Ecto neural progenitor cell (in vitro differentiated cells): ENCODE measurements at places on chromosomes 16 and 17.

DNA sequence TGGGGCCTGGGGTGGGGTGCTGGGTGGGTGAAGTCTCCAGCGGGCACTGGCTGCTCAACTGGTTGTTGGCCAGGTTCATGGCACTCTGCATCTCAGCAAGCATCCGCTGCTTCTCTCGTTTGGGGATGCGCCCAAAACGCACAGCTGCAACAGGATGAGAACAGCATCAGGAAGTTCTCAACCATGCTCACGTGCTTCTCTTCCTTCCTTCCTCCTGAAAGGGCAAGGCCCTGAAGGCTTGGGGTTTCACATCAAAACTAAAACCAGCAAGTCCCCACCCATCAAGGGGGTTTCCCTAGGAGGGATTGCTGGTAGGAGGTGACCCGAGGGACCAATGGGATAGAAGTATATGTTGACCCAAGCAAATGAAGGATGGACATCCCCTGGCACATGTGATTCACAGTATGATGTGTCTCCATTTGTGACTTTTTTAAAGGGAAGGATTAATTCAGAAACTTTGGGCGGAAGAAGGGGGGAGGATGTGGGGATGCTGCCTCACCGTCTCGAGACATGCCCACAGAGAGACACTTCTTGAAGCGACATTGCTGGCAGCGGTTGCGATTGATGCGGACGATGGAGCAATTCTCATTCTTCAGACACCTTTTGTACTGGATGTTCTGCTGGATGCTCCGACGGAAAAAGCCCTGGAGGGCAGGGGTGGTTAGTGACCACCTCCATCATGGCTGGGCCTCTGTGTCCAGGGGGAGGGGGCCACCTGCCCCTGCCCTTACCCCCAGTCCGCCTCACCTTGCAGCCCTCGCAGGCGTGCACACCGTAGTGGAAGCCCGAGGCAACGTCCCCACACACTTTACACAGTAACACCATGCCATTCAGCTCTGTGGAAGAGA lies 4.2 kb downstream of the NR1D1 start:
- no peak for DNase-seq

GRCh38 chr16:89193576-89194293 lies 6.6 kb downstream of the SLC22A31 start:
- DNase-seq: peak; percentile 52

DNA sequence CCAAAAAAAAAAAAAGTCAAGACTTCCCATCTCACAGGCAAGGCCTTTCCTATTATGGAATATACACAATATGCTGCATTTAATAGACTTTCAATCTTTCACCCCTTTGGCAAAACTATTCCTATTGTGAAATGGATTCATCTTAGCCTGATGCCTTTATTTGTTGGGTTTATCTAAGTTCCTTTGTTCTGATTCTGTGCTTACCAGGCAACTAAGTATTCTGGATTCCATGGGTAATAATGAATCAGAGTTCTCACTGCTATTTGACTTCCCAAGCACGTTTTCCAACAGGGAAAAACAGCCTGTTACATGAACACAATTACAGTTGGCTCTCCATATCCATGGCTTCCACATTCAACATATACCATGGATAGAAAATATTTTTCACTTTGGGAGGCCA lies 135.5 kb downstream of the MYO1D start:
- DNase-seq: no peak

DNA sequence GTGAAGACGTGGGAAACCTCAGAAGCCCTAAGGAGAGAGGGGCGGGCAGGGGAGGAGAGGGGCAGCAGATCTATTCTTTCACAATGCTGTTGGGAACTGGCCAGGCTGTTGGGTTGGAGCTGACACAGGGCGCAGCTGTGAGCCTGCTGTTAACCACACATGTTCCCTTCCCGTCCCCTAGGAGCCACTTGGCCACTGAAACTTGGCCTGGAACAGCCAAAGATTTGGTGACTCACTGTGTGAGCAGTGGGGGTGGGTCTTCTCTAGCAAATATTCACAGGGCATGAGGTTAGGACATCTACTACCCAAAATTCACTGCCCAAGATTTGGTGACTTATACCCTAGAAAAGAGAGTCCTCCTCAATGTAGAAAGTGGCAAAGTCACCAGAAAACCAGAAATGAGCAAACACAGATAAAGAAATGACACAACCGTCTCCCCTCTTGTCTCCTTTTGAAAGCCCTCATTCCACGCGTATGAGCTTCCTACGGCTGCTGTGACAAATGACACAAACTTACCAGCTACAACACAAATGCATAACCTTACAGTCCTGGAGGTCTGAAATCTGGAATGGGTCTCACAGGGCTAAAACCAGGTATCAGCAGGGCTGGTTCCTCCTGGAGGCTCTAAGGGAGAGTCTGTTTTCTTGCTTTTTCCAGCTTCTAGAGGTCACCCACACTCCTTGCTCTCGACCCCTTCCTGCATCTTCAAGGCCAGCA lies 6.3 kb downstream of the TBC1D16 start:
- no peak for DNase-seq

DNA sequence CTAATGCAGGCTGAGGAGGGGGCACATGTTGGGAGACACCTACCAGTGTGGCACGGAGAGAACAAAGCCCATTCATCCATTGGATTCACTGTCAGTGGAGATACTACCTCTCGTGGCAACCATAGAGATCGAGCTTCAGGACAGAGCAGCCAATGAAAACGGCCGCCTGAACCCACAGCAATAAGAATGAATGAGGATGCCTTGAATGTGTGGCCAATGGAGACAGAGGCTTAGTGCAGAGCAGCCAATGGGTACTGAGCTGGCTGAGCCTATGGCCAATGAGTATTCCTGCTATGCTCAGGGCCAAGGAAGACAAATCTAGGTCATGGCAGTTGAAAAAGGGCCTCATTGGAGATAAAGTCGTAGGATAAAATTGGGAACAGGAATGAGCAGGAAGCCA lies 10.9 kb downstream of the ARHGEF15 start:
- no peak for DNase-seq

DNA sequence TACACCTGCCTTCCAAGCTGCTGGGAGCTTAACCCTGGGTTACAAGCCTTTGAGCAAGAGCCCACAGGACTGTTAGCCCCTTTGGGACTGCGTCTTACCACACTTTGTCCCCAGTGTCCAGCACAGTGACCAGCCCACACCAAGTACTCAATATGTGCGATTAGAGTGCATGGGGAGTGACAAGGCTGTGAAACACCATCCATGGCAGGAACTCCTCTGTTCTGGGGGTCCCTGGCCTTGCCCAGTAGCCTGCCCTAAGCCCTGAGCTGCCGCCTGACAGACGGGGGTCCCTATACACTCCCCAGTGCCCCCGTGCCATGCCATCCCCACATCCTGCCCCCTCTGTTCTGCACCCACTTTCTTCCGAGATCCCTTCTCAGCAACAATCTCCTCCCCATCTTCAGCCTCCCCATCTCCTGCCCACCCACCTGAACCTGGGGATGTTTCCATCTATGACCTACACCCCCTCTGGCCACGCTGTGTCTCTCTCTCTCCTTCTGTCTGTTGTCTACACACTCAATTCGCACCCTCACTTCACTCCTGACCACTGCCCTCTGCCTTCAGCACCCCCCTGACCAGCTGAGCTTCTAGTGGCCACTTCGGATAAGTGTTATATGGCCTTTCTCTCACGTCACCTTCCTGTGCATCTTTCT lies 112.9 kb upstream of the SMURF2 start:
- DNase-seq: peak; percentile 44

- DNase-seq: no peak
Measured at GRCh38 chr17:79226037-79226436, 151.4 kb downstream of the ENGASE start.

- no peak for DNase-seq
Measured at GRCh38 chr16:17177242-17177958, 293.4 kb downstream of the XYLT1 start.

DNA sequence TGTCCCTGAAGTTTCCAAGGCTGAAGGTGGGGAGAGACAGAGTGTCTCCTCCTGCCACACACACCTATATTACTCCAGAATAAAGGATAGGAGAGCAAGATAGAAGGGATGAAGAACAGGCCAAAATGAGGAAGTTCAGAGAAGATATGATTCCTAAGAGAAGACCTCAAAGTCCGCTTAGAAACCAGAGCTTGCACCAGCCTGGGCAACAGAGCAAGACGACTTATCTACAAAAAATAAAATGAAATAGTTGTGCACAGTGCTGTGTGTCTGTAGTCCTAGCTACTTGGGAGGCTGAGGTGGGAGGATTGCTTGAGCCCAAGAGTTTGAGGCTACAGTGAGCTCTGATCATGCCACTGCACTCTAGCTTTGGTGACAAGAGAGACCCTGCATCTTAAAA lies 128.2 kb downstream of the HS3ST3B1 start:
- DNase-seq: no peak

GRCh38 chr16:68306633-68307032 lies 4.1 kb downstream of the SLC7A6OS start:
- DNase-seq: no peak
